ENCODE measurements at places on chromosomes 11 and 22.

DNA sequence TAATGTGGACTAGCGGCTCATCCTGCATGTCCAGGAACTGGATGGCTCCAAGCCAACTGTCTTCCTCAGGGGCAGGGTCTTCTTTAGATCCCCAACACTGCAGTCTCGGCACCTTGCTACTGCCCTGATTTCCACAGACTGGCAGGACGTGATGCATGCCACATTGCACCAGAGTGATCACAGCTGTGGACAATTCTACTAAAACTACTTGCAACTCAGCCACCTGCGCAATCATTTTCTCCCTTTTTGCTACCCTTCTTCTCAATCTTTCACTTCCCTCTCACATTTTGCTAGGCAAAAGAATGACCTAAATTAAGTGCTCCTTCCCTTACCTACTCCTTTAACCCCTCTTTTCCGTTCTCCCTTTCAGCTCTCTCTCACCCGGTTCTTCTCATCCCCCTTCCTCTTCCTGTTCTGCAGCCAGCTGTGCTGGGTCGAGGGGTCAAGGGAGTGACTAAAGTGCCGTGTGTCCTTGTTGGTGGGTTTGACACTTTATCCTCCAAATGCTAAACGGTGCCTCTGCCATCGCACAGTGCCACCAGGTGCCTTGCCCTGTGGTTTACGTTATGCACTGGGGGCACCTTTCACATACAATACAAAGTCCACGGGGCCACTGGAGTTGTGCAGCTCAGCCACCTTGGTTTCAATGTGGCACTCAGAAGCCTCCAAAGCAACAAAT, 11.5 kb upstream of the PEX26 start:
- peak; percentile 91 for DNase-seq

DNA sequence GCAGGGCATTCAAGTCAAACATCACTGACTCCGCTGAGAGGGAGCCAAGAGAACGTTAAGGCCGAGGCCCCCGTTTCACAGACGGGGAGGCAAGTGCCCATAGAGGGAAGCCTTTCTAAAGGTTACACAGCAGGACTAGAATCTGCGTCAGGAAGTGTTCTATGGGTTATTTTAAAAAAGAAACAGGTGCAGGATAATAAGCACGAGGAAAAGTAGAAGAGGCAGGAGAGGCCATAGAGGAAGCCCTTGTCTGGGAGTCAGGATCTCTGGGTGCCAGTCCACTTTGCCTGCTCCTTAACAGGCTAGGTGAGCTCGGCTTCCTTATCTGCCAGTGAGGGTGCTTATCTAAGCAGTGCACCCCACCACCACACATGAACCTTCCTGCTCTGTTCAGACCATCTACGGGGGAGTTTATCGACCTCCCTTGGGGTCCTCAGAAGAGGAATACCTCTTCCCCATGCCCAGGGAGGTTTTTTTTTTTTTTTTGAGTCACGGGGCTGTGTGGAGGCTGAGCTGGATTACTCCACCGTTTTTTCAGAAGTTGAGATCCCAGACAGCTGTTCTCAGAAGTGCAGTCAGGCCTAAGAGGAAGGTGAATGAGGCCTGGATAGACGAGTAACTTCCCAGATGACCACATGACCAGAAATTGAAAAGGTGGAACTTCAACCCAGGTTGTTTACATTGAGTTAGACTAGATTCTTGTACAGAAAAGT, 1.2 kb upstream of the FCHSD2 start:
- DNase-seq, result peak; percentile 55

- no peak for DNase-seq
Measured at GRCh38 chr11:127481391-127481790, 480.8 kb upstream of the KIRREL3 start.

DNA sequence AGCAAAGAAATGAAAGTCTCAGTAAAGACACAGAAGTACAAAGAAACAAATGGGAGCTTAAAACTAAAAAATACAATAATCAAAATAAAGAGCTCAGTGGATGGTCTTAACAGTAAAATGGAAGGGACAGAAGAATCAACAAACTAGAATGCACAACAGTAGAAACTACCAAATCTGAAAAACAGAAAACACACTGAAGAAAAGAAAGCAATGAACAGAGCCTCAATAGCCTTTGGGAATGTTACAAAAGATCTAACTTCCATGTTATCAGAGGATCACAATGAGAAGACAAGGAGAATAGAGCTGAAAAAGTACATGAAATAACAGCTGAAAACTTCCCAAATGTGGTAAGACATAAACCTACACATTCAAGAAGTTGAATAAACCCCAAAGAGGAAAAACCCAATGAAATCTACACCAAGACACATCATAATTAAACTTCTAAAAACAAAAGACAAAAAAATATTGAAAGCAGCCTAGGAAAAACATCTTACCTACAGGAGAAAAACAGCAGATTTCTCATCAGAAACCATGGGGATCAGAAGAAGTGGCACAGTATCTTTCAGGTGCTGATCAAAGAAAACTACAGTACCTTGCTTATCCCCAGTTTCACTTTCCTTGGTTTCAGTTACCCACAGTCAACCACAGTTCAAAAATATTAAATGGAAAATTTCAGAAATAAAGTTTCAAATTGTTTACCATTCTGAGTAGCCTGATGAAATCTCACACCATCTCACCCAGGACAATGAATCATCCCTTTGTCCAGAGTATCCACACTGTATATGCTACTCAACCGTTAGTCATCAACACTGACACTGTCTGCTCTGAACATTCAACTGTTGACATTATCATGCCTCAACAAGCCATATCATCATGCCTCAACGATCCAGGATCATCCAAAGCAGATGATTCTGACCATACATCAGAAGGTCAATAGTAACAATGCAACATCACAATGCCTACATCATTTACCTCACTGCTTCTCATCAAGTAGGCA, 22.2 kb downstream of the RRAS2 start:
- DNase-seq, result no peak

- DNase-seq, result no peak
Measured at GRCh38 chr11:69662021-69662698, 13.0 kb downstream of the LTO1 start.

GRCh38 chr22:39259666-39260065, 14.9 kb upstream of the PDGFB start:
- no peak for DNase-seq

DNA sequence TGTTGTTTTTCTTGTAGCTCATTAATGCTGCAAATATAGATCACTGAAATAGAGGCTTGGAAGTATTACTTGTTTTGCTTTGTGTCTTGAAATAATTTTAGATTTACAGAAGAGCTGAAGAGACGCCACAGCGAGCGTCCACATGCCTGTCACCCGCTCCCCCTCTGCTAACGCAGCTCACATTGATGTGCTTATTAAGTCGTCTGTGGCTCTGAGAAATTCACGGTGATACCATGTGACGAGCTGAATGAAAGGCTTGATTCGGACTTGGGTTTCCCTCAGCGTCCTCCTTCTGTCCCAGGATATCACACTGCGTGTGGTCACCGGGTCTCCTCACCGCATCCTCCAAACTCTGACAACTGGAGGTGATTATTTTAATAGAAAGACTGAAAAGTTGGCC, 365.4 kb downstream of the BRD1 start:
- DNase-seq, result no peak

DNA sequence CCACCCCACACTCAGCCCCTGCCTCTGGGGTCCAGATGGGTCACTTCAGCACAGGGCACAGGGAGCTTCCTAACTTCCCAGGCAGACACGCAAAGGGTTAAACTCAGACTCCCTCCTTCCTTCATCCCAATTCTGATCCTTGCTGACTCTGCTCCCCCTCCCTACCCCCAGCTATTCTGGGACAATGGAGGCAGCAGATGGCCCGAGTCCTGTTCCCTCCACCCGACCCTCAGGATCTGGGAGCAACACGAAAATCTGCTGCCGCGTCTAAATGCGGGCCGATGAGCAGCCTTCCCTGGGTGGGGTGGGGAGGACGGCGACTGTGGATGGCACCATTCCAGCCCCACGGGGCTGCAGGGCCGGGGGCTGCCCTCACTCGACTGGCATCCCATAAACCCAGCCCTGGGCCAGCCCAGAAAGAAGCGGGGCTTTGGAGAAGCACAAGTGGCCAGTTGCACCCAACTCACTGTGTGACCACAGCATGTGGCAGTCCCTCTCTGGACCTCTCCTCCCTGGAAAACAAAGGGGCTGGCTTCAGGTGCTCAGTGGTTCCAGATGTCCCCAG, 18.7 kb downstream of the MFNG start:
- no peak for DNase-seq

GRCh38 chr22:41406410-41406809, 24.7 kb downstream of the TEF start:
- no peak for DNase-seq

DNA sequence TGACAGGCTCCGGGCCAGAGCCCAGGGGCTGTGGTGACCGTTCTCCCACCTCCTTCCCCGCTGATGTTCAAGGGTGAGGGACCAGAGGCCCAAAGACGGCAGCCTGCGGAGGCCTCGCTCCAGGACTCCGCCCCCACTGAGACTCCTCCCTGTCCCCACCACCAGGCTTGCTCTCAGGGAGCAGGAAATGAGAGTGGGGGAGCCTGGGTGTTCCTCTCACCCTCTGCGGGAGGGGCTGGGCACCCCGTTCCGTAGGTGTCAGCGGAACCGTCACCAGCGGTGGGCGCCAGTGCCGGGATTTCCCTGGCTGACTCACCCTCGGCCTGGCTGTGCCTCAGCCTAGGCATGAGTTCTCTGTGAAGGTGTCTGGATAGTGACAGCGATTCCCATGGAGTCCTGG, 15.7 kb downstream of the DAGLA start:
- DNase-seq, result no peak

GRCh38 chr11:73047773-73048371, 94.2 kb downstream of the FCHSD2 start:
- peak; percentile 94 for DNase-seq

DNA sequence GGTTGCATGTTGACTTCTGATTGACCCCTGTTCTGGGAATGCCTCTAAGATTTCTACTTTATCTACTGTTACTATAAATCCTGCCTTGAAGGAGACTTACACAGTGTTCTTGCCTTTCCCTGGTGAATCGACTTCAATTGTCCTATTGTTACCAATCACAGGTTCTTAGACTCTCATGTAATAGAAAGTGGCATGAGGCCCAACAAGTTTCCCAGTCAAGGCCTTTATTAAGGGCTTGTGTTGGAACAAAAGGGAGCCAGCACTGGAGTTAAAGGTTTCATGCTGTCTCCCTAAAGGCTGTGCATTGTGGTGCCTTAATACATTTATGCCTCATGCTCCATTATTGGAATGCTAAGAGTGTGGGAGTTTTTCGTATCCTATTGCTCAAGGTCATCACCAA, 23.3 kb downstream of the MS4A2 start:
- no peak for DNase-seq

DNA sequence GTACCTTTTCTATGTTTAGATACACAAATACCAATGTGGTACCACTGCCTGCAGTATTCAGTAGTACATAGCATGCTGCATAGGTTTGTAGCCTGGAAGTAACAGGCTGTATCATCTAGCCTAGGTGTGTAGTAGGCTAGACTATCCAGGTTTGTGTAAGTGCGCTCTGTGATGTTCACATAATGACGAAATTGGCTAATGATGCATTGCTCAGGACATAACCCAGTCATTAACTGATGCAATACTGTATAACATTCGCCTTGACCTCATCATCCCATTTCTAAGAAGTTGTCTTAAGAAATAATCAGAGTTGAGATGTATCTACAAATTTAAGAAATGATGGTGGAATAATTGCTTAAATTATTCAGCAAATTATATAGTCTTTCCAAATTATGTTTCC, 116.0 kb upstream of the TIMP3 start:
- no peak for DNase-seq

DNA sequence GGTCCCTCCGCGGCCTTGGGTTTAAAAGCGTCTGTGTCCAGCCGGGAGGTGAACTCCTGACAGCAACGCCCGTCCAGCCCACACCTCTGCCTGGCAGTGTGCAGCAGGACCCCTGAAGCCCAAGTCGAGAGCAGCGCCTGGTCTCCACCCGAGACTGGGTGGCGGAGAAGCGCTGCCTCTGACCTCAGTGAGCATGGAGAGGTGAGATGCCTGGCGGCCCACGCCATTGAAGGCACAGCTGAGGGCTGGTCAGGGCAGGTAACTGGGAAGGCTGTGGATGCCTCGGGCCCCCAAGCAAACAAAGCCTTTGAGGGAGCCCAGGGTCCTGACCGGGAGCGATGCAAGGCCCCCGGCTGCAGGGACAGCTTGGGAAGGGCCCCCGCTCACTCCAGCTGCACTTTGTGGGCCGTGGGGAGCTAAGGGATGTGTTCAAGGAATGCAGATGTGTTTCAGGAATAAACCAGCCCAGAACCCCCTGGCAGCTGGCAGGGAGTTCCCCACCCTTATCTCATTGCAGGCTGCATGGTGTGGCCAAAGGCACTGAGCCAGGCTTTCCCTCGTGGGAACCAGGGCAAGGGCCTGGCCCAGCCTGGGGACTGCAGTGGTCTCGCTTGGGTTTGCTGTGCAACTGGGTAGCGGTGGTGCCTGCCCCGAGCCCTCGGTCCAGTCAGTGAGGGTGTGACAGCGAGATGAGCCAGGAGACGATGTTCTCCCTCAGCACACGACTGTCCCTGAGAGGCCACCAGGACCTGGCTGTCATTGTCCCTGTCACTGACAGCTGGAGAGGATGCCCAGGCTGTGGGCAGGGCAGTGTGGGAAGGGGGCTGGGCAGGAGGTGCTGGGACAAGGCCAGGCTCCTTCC, 92.5 kb downstream of the WNT7B start:
- DNase-seq, result no peak

- DNase-seq, result no peak
Measured at GRCh38 chr22:32950366-32950765, 107.8 kb downstream of the SYN3 start.

- DNase-seq, result no peak
Measured at GRCh38 chr11:118774032-118774431, 16.9 kb downstream of the DDX6 start.

DNA sequence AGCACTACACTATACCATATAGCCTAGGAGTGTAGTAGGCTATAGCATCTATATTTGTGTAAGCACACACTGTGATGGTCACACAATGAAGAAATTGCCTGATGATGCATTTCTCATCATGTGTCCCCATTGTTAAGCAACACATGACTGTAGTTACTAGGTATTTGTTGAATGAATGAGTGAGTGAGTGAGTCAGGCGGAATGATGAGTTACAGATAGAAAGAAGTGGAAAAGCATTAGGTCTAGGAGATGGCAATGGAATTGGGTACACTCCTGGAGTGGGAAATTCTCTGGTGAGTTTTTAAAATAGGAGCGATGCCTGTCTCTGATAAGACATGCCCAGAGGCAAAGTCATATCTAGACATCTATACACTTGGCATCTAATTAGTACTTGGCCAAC, 160.5 kb upstream of the TBCEL start:
- no peak for DNase-seq
